CD4-positive, alpha-beta T cell treated with Interleukin-6 at 100 ng/mL for 8 hours (primary cell): ENCODE measurements at places on chromosomes 2 and 18.

DNA sequence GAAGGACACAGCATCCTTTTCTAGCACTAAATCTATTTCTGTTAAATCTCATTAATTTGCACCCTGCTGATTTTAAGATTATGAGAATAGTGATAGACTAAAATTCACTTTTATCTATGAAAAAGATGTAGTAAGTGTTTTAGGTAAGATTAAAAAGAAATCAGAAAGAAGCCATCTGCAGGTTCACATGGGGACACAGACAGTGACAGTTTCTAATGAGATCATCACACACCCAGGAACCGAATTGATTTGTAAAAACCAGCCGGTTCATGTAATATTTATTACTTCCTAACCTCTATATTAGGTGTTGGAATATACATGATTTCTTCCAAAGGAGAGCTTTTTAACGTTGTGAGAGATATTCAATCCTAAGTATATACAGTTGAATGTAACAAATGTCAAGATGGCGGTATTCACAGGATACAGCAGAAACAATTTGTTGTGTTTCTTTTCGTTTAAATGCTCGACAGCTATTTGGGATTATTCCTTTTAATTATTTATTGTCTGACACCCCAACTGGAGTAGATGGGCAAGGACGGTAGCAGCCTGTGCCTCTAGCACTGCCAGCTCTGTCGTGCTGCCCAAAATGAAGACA is 223.4 kb downstream of the CCDC102B start:
- DNase-seq: no peak

- no peak for DNase-seq
Observed at GRCh38 chr18:48667276-48668254, 128.7 kb downstream of the CTIF start.

GRCh38 chr2:191835539-191836350 is 11.1 kb downstream of the CAVIN2 start:
- no peak for DNase-seq

DNA sequence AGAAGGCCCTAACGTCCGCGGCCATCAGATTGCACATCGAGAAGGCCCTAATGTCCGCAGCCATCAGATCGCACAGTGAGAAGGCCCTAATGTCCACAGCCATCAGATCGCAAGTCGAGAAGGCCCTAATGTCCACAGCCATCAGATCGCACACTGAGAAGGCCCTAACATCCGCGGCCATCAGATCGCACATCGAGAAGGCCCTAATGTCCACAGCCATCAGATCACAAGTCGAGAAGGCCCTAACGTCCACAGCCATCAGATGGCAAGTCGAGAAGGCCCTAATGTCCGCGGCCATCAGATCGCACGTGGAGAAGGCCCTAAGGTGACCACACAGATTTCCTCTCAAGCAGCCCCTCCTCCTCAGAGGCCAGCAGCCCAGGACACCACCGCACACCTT is 193.2 kb upstream of the PXDN start:
- DNase-seq: no peak

- no peak for DNase-seq
Observed at GRCh38 chr2:59308108-59308507, 1067.0 kb upstream of the FANCL start.

GRCh38 chr2:88692187-88692586 is 714 bp downstream of the RPIA start:
- DNase-seq: no peak

DNA sequence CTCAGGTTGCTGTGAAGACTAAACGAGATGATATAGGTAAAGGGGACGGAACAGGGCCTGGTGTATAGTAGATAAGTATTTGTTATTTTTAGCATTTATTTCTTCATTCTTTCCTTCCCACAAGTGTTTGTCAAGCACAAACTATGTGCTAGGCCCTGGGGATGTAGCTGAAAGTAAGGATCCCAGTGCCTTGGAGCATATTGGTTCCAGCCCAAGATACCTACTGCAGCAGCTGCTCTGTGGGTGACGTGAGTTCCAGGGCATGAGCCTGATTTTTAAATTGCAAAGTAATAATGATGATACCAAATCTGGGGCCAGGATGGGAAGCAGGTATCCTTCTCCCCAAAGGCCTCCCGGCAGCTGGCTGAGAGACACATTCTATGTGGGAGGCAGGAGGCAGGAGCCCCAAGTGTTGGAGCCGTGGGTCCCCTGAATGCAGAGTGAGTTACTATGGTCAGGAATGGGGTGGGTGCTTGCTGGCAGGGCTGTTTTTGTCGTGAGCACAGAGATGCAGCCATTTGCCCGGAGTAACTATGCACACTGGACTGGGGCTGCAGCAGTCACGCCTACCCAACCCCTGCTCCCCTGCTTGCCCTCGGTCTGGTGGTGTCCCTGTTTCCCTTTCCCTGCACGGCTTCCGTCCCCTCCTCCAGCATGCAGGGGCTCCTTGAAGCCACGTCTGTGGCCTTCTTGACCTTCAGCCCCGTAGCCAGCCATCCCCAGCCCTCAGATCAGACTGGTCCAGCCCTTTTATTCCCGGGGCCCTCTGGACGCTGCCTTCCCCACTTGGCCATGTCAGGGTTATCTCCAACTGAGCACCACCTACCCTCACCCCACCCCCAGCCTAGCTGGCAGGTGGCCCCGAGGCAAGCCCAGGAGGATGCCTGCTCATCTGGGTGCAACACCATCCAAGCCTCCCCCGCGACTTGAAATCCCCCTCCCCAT is 52.4 kb downstream of the INHBB start:
- DNase-seq: no peak

- no peak for DNase-seq
Observed at GRCh38 chr2:47095349-47096020, 59.6 kb downstream of the STPG4 start.

DNA sequence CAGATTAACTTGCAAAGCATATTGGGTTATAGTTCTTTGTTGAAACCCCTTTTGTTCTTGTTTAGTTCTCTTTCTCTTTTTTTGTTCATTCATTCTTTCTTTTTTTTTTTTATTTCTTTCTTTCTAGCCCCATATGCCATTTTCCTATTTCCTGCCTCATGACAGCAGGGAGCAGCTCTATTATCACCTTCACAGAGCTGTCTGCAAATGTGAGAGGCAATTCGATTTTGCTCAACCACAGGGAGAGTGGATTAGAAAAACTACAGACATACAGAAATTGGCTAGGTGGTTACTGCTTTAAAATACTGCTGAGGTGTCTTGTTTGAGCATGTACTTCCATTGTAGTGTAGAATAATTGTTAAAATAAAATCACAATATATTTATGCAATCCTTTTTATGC is 44.2 kb upstream of the TBR1 start:
- DNase-seq: no peak

DNA sequence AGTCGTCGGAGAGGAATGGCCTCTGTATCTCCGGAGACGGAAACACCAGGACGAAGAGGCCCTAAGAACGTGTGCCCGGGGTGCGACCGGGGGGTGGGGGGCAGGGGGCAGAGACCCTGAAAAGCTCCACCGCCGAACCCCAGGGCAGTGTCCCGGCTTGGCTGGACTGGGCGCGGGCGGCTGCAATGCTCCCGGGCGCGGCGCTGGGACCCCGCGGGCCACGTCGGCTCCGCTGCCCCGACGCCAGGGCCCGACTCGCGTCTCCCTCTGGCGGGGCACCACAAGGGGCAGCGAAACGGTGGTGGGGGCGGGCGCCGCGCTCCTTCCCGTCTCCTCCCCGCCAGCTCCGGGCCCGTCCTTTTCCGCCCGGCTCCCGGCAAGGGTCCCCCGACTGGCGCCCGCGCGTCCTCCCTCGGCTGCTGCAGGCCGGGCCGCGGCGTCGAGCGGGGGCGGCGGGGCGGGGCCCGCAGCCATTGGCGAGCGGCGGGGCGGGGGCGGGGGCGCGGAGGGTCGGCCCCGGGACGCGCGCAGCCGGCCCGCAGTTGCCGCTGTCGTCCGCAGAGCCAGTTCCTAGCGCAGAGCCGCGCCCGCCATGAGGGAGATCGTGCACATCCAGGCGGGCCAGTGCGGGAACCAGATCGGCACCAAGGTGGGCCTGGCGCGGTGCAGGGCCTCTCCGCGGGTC is at the start of gene TUBB6:
Gene TUBB6, plus strand, starts transcription at position 541 of the 685 bp plus-strand sequence. Its CDS starts 52 bp downstream, at position 593.
- no peak for DNase-seq

DNA sequence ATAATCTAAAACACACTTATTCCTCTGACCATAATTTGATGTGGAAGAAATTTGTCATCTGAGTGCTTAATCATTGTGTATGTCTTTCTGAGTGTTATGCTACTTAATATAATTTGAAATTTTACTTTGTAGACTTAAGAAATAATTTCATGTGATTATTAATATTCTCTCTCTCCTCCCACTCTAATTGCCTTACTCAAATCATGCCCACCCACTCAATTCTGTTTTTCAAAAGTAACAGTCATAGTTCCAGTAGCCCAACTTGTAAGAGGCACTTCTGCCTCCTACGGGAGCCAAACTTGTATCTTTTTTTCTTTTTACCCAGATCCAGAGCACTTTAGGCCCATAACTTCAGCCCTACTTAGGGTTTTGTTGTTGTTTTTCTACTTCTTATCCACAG is 18.5 kb upstream of the KYNU start:
- DNase-seq: no peak

- no peak for DNase-seq
Observed at GRCh38 chr2:235725016-235725489, 231.2 kb downstream of the AGAP1 start.

DNA sequence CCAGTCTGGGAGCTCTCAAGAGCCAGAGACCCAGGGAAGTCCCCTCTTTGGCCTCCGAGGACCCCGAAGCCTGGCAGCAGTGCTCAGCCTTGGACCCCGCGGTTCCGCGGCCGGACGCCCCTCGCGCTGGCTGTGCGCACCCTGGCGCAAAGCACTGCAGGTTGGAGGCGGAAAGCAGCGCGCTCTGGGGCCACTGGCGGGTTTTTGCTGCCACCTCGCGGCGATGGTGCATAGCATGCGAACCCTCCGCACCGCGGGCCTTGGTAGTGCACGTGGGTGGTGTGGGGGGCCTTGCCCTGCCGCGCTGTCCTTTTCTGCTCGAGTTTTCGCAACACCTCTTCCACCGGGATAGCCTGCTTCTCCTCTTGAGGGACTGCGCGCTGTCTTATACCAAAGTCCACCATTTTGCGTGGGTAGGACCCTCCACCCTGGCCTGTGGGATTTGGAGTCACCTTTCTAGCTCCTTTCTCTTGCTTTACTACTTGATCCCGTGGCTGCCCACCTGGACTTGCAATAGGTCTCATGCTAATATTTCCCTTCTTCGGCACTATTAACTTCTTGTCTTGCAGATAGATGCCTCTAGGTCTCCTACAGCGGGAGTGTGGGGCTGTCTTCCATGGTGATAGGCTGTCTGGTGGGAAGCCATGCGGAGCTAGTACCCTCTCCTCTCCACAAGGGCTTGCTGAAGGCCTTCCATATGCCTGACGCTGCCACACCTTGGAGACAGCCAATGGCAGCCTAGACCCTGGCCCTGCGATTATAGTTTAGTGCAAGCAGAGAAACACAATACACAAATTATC is 14.3 kb downstream of the SIX3 start:
- peak; percentile 55 for DNase-seq

GRCh38 chr2:45895241-45895861 is 243.9 kb downstream of the PRKCE start:
- no peak for DNase-seq

DNA sequence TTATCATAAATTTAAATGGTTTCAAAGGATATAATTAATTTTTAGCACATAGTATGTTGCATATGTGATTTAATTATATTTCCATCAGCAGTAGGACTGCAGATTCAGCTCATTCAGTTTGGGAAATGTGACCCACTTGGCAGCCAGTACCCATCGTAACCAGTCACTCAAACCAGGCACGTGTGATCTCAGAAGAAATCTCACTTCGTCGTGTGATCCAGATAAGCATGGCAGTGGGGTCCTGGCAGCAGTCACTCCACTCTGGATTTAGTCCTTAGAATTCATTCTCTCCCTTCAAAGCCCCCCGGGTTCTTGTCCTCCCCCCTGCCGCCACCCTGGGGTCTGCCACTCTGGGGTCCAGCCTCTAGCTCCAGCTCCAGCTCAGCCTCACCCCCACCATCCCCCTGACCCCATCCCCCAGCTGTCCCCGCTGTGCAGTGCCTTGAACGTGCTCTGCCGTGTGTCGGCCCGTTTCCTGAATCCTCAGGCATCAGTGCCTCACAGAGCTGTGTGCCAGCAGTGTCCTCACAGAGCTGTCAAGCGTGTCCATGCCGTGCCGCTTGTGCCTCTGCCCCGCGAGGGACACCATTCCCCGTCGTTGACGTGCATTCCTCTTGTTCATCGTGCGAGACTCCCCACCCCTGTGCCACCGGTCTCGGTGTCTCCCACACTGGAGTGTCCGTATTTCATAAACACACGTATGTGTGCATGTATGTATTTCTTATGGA is 34.8 kb downstream of the TRAPPC12 start:
- DNase-seq: no peak

GRCh38 chr2:223093436-223094241 is 41.6 kb downstream of the KCNE4 start:
- no peak for DNase-seq

- DNase-seq: no peak
Observed at GRCh38 chr2:27681841-27682240, 18.2 kb downstream of the SLC4A1AP start.

DNA sequence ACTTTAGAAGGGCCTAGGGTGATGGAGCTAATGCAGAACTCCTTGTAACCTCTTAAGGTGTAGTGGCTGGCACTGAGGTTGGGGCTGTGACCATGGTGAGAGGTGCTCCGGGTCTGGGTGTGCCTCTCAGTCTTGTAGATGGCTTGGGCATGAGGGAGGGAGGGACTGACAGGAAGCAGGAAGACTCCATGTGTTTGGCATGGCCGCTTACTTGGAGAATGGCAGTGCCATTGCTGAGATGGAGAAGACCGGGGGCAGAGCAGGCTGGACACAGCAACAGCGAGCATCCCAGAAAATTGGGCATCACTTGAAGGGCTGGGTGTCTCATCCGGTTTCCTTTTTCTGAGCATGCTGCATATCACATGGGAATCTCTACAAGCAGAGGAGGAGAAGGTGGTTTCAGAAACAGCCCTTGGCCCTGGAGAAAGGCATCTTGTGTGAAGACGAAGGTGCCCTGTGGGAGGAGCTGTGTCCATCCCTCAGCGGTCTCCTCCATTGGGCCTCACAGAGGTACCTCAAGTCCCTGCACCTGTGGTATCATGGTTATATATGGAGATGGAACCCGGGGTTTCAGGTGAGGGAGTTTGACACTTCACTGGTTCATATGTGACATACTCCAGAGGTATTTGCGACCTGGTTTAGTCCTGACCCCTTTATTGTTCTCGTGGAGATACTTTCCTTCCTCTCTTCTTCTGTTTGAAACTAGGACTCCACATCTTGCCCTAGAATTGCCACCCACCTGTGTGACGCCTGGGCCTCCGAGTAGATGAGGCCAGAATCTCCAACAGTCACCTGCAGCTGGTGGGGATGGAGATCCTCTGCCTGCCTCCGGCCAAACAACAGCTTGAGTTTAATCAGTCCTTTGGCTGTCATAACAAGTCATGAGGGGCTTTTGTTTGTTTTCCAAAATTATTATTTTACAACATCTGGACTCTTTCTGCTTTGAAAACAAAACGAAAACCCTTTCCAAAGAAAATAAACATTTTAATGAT is 45.6 kb downstream of the INPP4A start:
- no peak for DNase-seq

DNA sequence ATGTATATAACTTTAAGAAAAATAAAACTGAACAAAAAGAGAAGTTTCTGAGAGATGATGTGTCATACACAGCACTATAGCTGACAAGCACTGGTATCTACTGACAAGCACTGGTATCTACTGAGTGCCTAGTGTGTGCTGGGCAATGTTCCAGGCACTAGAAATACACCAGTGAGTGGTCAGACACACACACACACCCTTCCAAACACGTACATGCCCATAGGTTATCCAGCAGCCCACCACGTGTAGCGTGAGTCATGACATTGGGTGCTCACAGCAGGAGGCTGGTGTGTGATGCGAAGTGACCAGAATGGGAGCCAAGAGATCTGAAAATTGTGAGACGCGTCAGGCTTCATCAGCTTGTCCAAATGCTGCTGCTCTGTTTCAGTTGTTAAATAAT is 12.2 kb upstream of the GNAL start:
- no peak for DNase-seq

- DNase-seq: no peak
Observed at GRCh38 chr18:49277395-49278036, 182.9 kb downstream of the DYM start.
